ENCODE measurements at places on chromosomes 6 and 20.

- H3K36me3 ChIP-seq = no peaks in the 10 kb centered on the region
- H3K4me1 ChIP-seq = peaks cover 40% of the 10 kb centered on the region
- peak within 1 kb of the TSS; percentile 73 for H3K4me3 ChIP-seq
- DNase-seq = peak; percentile 19
These were observed at the start of gene COL21A1 for GRCh38 chr6:56246881-56247653. TSS of gene COL21A1 (minus strand) at chr6:56247580. CDS start at chr6:56182618, 64,962 bp downstream.

GRCh38 chr6:32868257-32868788, 14.3 kb downstream of the PSMB9 start:
- no peak overlapping the region for H3K4me3 ChIP-seq
- H3K27me3 ChIP-seq = no peaks in the 10 kb centered on the region
- H3K4me1 ChIP-seq = no peaks in the 10 kb centered on the region
- no peaks in the 10 kb centered on the region for H3K36me3 ChIP-seq
- H3K27ac ChIP-seq = no peak overlapping the region

DNA sequence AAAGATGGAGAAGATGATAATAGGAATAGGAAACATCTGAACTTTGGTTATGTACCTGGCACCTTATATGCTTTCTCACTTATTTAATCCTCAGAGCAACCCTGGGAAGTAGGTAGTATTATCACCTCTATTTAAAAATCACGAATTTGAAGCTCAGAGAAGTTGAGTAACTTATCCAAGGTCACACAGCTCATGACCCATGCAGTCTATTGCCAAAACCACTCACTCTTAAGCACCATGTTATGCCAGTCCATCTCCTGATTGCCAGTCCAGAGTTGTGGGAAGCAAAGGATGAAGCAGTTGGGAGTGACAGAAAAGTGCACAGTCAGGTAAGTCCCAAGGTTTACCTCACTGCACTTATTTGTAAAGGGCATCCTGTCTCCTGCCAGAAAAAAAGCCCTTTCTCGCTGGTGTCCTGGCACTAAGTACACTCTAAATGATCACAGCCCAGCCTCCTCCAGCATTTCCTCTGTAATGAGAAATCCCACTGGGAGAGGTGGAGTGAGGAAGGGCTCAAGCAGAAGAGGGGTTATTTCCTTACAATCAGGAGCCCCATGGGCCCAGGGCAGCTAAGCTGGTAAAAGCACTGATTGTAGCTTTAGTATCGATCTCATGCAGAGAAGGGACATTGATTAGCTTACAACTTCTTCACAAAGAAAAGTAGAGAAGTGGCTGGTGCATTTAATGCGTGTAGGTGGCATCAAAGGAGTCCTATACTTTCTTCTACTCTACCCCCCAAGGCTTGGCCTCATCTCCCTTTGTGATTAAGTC, 21.3 kb upstream of the SCGN start:
- no peak overlapping the region for H3K27ac ChIP-seq
- H3K4me1 ChIP-seq = no peaks in the 10 kb centered on the region
- no peaks in the 10 kb centered on the region for H3K36me3 ChIP-seq
- no peaks in the 10 kb centered on the region for H3K27me3 ChIP-seq
- no peak overlapping the region for H3K4me3 ChIP-seq
- no peak for DNase-seq

DNA sequence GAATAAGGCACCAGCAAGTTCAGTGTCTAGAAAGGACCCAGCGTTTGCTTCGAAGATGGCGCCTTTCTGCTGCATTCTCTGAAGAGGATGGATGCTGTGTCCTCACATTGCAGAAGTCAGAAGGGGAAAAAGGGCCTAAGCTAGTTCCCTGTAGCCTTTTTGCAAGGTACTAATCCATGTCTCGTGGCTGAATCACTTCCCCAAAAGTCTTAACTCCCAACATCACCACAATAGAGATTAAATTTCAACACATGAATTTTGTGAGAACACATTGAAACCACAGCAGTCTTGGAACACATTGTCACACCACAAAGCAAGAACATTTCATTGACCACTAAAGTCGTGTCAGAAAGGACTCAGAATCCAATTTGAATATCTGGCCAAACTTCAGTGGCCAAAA, 42.1 kb downstream of the KLHL31 start:
- H3K4me3 ChIP-seq = no peak overlapping the region
- H3K27ac ChIP-seq = no peak overlapping the region
- H3K27me3 ChIP-seq = no peaks in the 10 kb centered on the region
- H3K4me1 ChIP-seq = peaks cover 8% of the 10 kb centered on the region
- no peak for DNase-seq
